ENCODE measurements at places on chromosomes 16 and 17.

- no peak for DNase-seq
Observed at GRCh38 chr17:30780343-30780742, 44.1 kb downstream of the CRLF3 start.

DNA sequence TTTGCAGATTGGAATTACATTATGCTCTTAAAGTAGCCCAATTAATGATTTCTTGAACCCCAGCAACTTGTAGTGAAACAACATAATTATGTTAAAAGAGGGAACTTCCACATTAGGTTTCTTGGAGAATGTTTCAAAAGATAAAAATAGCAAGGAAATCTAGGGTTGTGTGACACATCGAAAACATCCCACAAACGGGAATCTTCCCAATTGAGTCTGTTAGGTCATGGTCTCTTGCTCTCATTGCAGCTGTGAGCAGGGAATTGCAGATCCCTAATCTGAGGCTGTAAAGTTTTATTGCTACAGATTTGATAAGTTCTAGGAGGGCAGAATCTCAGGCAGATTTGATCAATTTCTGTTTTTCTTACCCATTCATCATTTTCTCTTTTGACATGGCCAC, 6.7 kb upstream of the LPO start:
- DNase-seq, result no peak

DNA sequence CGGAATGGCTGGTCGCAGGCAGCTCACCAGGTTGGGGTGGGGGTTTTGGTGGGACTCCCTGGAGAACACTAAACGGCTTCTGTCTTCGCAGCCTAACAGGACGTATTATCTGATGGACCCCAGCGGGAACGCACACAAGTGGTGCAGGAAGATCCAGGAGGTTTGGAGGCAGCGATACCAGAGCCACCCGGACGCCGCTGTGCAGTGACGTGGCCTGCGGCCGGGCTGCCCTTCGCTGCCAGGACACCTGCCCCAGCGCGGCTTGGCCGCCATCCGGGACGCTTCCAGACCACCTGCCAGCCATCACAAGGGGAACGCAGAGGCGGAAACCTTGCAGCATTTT, 59.7 kb downstream of the PDPK1 start:
- no peak for DNase-seq

- no peak for DNase-seq
Observed at GRCh38 chr17:32873114-32873513, 3.8 kb downstream of the MYO1D start.

GRCh38 chr16:84138500-84138823, 6.5 kb downstream of the HSDL1 start:
- DNase-seq, result no peak

GRCh38 chr16:83116274-83116892, 489.6 kb downstream of the CDH13 start:
- no peak for DNase-seq

- DNase-seq, result no peak
Observed at GRCh38 chr16:68283346-68283745, 19.0 kb downstream of the SLC7A6 start.

DNA sequence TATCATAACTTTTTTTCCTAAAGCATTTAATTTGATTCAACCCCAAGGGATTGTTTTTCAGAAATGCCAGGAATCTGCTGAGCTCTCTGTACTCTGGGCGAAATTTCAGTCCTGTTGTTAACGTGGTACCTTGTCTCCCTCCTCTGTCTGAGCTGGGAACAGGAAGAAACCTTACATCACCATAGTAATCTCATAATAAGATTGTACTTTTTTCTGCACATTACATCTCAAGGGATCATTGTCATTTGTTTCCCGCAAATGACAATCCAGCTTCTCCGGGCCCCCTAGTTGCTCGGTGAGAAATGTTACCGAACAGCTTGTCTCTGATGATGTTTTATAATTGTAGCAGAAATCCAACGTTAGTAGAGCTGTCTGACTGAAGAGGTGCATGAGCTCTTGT, 152.7 kb upstream of the ERCC4 start:
- no peak for DNase-seq

DNA sequence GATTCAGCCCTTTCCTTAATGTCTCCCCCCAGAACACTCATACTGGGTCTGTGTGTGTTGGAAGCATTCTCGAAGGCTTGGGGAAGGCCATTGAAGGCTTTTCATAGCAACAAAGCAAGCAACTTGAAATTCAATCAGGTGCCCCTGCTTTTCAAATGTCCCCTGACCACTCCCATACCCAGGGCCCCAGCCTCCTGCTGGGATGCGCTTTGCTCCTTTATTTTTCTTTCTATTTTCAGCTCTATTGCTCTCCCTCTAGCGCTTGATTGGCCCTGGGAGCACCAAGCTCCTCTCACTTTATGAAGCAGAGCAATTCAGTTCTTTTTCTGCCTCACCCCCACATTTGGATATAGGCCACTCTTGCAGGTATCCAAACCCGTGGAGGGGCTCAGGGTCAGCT, 92.0 kb downstream of the WSCD1 start:
- DNase-seq, result no peak

GRCh38 chr17:75571885-75572215, 15.8 kb upstream of the MYO15B start:
- DNase-seq, result no peak

DNA sequence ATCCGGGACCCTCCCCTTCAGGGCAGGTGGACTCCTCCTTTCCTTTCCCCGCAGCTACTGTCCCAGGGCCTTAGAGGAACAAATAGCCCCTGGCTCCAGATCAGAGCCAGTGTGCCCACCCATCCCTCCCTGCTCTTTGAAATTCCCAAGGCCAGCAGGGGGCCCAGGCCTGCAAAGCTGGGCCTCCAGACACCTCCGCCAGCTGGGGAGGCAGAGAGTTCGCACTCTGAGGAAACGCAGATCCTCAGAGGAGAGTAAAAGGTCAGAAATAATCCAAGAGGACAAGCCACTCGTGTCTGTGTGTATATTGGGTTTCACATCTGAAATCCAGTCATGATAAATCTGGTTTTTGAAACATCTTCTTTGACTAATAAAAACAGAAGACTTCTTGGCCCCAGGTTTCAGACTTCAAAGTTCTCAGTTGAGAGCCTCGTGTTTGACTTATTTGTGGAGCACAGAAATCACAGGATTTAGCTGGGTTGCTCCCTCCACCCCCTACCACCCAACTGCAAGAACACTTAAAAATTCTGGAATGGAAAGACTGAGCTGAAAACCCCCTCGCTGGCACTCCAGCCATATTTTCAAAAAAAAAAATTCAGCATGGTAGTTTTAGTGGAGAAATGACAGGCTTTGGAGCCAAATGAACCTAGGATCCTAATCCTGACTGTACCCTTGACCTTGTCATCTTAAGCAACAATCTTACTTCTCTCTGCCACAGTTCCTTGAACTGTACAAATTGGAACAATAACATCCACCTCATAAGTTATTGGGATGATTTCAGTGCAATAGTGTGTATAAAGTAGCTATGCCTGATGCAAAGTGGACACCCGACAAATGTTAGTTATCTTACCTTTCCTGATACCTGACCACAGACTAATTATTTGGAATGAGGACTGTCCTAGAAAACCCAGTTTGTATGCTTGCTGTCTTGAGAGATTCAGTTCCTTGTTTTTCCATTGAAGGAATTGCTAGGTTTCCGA, 44.5 kb upstream of the TBX2 start:
- DNase-seq, result no peak

GRCh38 chr16:65176603-65177002, 54.7 kb upstream of the CDH11 start:
- DNase-seq, result no peak

DNA sequence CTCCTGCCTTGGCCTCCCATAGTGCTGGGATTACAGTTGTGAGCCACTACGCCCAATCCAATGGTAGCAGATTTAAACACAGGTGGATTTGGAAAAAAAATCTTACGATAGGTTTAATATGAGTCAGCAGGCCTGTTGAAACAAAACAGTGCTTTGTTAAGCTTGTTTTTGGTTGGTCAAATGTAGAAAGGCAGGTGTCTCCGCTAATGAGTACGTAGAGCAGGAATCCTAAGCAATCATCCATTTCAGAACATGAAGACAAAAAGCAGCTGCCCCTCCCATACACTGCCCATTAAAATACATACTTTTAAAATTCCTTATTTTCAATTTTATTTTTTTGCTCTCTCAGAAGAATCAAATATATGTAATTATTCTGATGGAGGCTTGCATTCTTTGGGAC, 1.9 kb upstream of the WWOX start:
- DNase-seq, result no peak

DNA sequence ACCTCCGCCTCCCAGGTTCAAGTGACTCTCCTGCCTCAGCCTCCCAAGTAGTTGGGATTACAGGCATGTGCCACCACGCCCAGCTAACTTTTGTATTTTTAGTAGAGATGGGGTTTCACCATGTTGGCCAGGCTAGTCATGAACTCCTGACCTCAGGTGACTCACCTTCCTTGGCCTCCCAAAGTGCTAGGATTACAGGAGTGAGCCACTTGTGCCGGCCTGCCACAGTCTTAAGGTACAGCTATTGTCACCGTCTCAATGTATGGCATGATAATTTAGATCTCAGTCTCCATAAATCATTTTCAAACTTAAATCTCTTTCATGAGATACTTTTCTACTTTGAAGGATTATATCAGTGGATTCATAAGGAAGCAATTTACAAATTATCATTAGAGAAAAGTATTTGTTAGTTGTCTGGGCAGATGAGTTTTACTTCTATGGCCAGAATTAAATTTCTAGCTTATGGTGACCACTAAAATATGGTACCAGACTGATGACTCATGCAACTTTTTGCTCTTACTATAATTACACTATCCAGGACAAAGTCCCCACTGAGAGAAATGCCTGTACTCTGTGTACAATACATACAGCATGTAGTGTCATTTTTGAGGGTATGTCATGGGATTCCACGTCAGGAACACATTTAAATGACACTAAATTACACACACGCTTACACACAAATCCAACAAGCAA, 1230.3 kb upstream of the GOT2 start:
- DNase-seq, result no peak

- DNase-seq, result no peak
Observed at GRCh38 chr17:35214192-35214591, 20.0 kb upstream of the SLC35G3 start.

GRCh38 chr17:6708357-6708961, 4.7 kb downstream of the SLC13A5 start:
- DNase-seq, result no peak

GRCh38 chr17:62652251-62653001, 25.0 kb downstream of the MRC2 start:
- no peak for DNase-seq

DNA sequence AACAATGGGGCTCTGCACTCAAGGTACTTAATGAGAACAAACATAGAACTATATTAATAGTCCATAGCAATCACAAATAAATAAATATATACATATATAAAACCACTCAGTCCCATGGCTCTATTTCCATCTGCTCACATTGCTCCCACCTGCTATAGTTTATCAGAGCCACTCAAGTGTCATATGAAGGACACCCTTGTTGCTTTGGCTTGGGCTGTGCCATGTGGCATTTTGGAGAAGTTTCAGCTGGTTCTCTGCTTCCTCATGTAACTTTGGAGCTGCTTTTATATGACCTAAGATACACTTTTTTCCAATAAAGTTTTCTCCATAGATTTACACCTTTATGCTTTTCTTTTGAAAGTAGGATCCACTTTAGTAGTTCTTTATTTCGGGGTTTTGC, 126.4 kb downstream of the KCNJ2 start:
- DNase-seq, result no peak

GRCh38 chr16:86286991-86287663, 223.2 kb upstream of the FOXF1 start:
- no peak for DNase-seq

DNA sequence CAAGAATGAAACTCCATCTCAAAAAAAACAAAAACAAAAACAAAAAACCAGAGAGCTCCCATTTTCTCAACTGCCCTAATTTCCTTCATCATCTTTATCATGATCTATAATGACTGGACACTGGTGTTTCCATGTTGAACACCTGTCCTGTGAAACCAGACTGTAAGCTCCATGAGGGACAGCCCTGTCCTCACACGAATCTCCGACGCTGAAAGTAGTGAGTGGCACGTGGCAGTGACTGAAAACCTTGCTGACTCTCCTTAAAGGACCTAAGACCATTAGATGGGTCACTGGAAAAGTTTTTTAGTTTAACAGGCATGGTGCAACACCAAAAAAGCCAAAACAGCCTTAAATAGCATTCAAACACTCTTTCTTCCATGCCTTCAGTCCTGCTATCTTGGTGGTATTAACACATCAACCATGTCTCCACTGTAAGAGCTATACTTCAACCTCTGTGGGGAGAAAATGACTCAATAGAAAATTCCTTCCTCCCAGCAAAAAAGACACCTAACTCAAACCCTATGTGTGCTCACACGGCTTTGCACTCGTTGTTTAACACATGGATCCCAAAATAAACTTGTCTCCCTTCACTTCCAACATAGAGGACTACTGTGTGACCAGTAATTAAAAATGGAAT, 8.3 kb downstream of the AXIN2 start:
- DNase-seq, result no peak

DNA sequence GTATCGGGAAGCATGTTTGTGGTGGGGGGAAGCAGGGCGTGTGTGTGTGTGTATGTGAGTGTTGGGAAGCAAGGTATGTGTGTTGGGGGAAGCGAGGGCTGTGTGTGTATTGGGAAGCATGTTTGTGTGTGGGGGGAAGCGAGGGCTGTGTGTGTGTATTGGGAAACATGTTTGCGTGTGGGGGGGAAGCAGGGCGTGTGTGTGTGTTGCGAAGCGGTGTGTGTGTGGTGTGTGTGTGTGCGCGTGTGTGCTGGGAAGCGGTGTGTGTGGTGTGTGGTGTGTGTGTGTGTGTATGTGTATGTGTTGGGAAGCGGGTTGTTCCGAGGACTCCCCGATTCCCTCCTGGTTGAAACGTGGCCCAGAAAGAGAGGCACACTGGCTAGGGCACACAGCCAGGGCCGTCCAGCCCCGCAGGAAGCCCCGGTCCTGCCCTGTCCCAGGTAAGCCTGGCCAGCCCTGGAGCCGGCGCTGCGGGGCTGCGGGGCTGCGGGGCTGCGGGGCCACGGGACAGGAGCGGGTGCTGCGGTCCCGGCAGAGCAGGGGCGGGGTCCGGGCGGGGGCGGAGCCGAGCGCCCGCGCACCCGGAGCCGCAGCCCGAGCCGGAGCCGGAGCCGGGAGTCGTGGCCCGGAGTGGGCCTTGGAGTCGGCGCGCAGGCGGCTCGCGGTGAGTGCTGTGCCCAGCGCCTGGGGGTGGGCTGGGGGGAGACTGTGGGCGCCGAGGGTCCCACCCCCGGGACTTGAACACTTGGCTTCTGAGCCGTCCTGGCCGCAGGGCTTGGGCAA, at the start of gene NOD2:
NOD2 (plus strand) TSS at position 608 of the 783 bp plus-strand sequence. CDS start 5,890 bp downstream, outside the sequence.
- DNase-seq, result peak; percentile 8

DNA sequence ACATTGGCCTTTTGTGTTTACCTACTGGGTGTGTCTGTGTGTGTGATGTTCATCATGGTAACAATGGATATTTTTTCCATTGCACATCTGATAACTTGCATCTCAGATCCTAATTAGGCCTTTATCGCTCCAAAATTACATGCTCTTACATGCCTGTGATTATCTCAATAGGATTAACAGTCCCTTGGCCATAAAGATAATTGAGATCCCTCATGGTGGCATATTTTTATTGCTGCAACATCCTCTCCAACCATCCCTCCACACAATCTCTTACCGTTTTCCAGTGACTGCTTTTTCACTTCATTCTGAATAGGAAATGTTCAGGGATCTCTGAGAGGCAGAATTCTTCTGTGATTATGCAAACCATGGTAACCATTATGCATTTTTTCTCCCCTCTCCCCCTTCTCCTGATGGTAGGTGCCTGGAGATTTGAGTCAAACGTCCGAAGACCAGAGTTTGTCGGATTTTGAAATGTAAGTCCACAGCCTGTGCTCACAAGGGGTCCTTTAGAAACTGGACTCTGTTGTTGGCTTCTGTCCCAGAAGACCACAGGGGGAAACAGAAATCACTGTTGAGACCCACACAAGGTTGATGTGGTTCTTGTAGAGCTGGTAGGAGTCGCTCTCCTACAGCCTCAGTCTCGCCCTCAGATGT, 405.5 kb downstream of the CPPED1 start:
- no peak for DNase-seq
